MM.1S (cell line): ENCODE measurements at places on chromosomes 5 and 9.

DNA sequence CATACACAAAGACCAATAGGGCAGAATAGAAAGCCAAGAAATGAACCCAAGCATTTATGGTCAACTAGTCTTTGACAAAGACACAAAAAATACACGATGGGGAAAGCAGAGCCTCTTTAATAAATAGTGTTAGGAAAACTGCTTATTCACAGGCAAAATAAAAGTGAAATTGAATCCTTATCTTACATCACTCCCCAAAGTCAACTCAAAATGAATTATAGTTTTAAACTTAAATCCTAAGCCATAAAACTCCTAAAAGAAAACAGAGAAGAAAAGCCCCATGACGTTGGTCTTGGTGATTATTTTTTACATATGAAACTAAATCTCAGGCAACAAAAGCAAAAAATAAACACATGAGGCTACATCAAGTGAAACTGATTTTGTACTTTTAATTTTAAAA lies 46.8 kb downstream of the CHSY3 start:
- H3K4me1 ChIP-seq = no peaks in the 10 kb centered on the region
- DNase-seq = no peak
- no peaks in the 10 kb centered on the region for H3K27me3 ChIP-seq
- no peaks in the 10 kb centered on the region for H3K36me3 ChIP-seq
- 0 out of 2 replicates have a peak overlapping the region, but pooled peaks have one; percentile 3 for H3K27ac ChIP-seq

- no peaks in the 10 kb centered on the region for H3K36me3 ChIP-seq
- DNase-seq = peak; percentile 91
These were observed 4.0 kb downstream of the RNF183 start for GRCh38 chr9:113298924-113299770.

DNA sequence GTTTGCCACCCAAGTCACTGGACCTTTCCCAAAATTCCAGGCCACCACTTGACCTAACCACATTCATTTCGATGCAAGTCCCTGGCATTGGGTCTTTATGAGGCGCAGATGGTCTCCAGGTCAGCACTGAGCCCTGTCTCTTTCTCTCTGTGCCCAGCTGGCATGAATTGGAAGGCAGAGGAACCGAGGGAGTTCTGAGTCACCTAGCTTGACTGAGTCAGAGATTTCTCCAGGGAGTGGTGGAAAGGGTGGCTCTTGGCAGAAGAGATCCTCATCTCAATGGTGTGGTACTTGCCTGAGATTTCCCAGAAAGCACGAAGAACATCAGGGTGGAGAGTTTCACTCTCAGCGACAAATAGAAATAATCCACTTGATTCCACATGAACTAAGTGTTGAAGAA lies 43.8 kb downstream of the WDR36 start:
- H3K27me3 ChIP-seq = no peaks in the 10 kb centered on the region
- no peak overlapping the region for H3K4me3 ChIP-seq
- no peak overlapping the region for H3K27ac ChIP-seq
- DNase-seq = no peak
- H3K4me1 ChIP-seq = no peaks in the 10 kb centered on the region

- H3K4me3 ChIP-seq = no peak overlapping the region
- H3K27me3 ChIP-seq = peaks cover 10% of the 10 kb centered on the region
- DNase-seq = no peak
- peaks cover 8% of the 10 kb centered on the region for H3K4me1 ChIP-seq
These were observed 3.7 kb upstream of the EGR1 start for GRCh38 chr5:138461343-138462125.

DNA sequence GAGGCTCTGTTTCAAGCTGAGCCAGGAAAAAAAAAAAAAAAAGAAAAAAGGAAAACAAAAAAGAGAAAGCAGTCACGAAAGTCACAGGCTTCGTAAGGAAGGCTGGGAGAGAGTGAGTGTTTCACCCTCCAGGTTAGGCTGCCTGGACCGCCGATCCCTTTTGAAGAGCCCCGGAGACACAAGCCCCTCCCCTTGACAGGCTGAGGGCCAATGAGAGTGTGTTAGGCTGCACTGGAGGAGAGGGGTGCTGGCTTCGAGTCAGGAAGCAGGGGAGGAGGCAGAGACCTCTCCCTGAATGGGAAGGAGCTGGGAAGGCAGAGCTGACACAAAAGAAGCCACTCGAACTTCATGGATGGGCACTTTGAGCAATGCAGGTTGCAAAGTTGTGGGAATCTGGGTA lies at the start of gene NMUR2:
NMUR2 (minus strand) TSS at position 135 of the 400 bp plus-strand sequence. CDS start 166 bp downstream, outside the sequence.
- no peak within 1 kb of the TSS for H3K27ac ChIP-seq
- no peak for DNase-seq
- H3K36me3 ChIP-seq = no peaks in the 10 kb centered on the region
- H3K27me3 ChIP-seq = peaks cover 3% of the 10 kb centered on the region

DNA sequence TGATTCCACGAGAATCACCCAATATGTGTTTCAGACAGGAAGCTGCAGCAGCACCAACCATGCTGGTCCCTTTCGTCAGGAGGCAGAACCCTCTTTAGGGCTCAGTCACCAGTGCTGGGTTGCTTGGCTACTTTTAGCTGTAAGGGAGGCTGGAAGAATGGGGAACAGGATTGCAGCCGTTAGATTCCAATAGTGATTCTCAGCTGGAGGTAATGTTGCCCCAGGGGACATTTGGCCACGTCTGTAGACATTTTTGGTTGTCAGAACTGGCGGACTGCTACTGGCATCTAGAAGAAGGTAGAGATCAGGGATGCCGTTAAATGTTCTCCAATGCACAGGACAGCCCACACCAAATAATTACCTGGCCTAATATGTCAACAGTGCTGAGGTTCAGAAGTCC lies 81.8 kb downstream of the ANKRD33B start:
- H3K27me3 ChIP-seq = no peaks in the 10 kb centered on the region
- no peaks in the 10 kb centered on the region for H3K36me3 ChIP-seq
- no peak for DNase-seq
- H3K4me3 ChIP-seq = no peak overlapping the region
- no peak overlapping the region for H3K27ac ChIP-seq

GRCh38 chr5:140690376-140690932 lies 716 bp downstream of the HARS1 start:
- H3K4me1 ChIP-seq = peaks cover 10% of the 10 kb centered on the region; the same call in 1 of the 2 replicates
- H3K36me3 ChIP-seq = peaks cover 10% of the 10 kb centered on the region
- peak overlapping the region; percentile 63 for H3K27ac ChIP-seq

DNA sequence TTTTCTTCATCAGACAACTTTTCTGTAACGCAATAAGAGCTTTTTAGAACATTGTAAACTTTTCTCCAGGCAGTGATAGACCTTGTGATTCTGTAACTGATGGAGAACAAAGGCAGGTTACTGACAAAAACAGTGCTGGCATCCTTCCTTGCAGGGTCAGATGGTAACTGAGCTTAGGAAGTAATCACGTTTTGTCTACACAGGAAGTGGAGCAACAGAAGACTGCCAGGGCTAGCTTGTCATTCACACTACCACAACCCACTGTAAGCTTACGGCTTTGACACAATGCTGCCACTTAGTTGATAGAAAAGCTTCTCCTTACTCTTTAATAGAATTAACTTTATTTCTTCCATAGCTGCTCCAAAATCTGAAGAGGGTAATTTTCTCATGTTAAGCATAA lies 46.8 kb downstream of the FBN2 start:
- no peaks in the 10 kb centered on the region for H3K4me1 ChIP-seq
- no peaks in the 10 kb centered on the region for H3K27me3 ChIP-seq
- no peaks in the 10 kb centered on the region for H3K36me3 ChIP-seq
- no peak overlapping the region for H3K4me3 ChIP-seq
- H3K27ac ChIP-seq = no peak overlapping the region
- DNase-seq = no peak

DNA sequence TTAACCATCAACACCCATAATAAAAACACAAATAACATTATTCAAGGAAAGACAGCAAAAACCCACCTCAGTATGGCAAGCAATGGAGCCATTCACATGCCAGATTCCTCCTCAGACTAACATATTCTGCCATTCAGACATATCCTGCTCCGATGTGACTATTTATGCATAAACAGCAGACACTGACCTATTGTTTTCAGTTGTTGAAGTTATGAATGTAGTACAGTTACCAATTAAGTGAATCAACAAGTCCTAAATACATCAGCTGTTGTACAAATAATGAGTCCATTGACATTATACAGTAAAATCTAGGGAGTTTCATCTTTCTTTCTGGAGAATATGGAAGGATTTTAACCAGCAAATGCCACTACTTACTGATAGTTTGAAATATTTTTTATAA lies 131.7 kb downstream of the DENND1A start:
- no peaks in the 10 kb centered on the region for H3K36me3 ChIP-seq
- no peaks in the 10 kb centered on the region for H3K27me3 ChIP-seq
- H3K27ac ChIP-seq = no peak overlapping the region
- H3K4me1 ChIP-seq = no peaks in the 10 kb centered on the region
- DNase-seq = no peak
- no peak overlapping the region for H3K4me3 ChIP-seq

DNA sequence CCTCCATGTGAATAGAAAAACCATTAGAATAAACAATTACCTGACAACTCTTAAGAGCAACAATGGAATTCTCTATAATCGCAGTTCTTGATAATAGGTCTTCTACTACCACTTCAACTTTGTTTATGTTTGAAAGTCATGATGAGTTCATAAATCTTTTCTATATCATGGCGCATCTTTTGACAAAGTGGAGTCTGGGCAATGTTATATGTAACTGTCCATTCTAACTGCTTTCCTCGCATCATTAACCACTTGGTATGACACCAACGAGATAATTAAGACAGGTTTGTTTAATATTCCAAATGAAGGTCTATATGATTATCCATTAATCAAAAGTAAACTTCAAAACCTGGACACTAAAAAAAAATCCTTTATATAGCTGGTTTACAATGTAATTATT lies 272.0 kb downstream of the DENND1A start:
- DNase-seq = no peak
- no peaks in the 10 kb centered on the region for H3K36me3 ChIP-seq
- H3K4me3 ChIP-seq = no peak overlapping the region

- H3K4me1 ChIP-seq = no peaks in the 10 kb centered on the region
- no peak overlapping the region for H3K4me3 ChIP-seq
- H3K27me3 ChIP-seq = no peaks in the 10 kb centered on the region
- no peak for DNase-seq
- no peak overlapping the region for H3K27ac ChIP-seq
- H3K36me3 ChIP-seq = no peaks in the 10 kb centered on the region
These were observed 94.4 kb upstream of the FSTL4 start for GRCh38 chr5:133706506-133707430.

DNA sequence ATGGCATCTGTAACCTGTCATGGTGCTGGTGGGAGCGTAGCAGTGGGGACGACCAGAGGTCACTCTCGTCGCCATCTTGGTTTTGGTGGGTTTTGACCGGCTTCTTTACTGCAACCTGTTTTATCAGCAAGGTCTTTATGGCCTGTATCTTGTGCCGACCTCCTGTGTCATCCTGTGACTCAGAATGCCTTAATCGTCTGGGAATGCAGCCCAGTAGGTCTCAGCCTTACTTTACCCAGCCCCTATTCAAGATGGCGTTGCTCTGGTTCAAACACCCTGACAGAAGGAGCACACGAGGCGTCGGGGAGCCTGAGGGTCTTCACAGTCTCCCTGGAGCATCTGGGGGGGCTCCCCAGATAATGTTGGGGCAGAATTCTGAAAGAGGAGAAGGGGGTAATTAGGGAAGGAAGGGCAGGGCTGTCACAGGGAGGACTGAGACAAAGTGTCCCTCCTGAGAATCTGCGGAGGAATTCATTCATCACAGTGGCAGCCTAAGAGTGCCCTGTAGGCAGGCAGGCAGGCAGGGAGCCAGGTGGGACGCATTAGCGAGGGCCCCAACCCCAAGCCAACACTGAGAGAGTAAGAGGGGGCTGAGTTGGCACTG lies 21.3 kb upstream of the NCS1 start:
- peaks cover 70% of the 10 kb centered on the region for H3K27me3 ChIP-seq
- H3K4me1 ChIP-seq = no peaks in the 10 kb centered on the region
- H3K27ac ChIP-seq = no peak overlapping the region
- no peak for DNase-seq

- no peaks in the 10 kb centered on the region for H3K4me1 ChIP-seq
- H3K36me3 ChIP-seq = no peaks in the 10 kb centered on the region
- no peak overlapping the region for H3K4me3 ChIP-seq
- H3K27ac ChIP-seq = no peak overlapping the region
- H3K27me3 ChIP-seq = peaks cover 51% of the 10 kb centered on the region
These were observed 158.9 kb upstream of the PHYKPL start for GRCh38 chr5:178391480-178391879.

- no peak overlapping the region for H3K27ac ChIP-seq
- H3K27me3 ChIP-seq = peaks cover 99% of the 10 kb centered on the region
- no peaks in the 10 kb centered on the region for H3K4me1 ChIP-seq
- no peak for DNase-seq
- H3K36me3 ChIP-seq = no peaks in the 10 kb centered on the region
These were observed 16.9 kb downstream of the LMX1B start for GRCh38 chr9:126630458-126631237.

GRCh38 chr5:1129711-1130055 lies 17.8 kb upstream of the SLC12A7 start:
- peaks cover 25% of the 10 kb centered on the region for H3K4me1 ChIP-seq
- H3K4me3 ChIP-seq = peak overlapping the region; percentile 62; the same call in 1 of the 2 replicates
- H3K36me3 ChIP-seq = no peaks in the 10 kb centered on the region
- peaks cover 4% of the 10 kb centered on the region; the same call in 1 of the 2 replicates for H3K27me3 ChIP-seq
- DNase-seq = no peak

DNA sequence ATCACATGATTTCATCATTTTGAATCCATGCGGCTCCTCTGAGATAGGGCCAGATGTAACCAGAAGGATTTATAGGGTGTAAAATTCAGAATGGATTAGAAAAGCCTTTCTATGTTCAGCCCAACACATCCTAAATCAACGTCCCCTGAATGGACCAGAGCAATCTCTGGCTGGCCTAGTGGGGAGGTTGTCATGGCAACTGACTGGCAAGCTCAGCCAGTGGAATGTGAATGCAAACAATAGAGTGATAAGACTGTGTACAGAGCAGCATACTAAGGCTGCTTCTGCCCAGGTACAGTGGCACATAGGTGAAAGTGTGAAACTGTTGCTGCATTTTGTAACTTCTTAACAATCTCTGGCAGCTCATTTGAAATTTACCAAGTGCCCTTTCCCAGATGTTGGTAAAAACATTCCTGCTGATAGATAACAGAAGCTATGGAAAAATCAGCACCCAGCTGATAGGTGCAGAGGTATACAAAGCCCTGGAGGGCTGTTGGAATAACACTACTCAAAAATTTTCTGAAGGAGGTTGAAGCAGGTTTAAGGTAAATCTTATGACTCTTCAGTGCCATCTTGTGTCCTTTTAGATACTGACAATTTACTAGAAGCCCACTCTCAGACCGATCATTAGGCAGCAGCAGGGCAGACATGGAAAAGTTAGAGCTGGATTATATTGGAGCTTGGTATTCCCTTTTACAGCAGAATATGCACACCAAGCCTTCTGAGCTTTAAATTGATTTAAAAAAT lies 267.2 kb downstream of the RAB3C start:
- H3K27me3 ChIP-seq = no peaks in the 10 kb centered on the region
- H3K36me3 ChIP-seq = no peaks in the 10 kb centered on the region
- no peaks in the 10 kb centered on the region for H3K4me1 ChIP-seq
- DNase-seq = peak; percentile 39
- no peak overlapping the region for H3K4me3 ChIP-seq
- no peak overlapping the region for H3K27ac ChIP-seq

GRCh38 chr5:39780347-39780746 lies 355.6 kb upstream of the DAB2 start:
- H3K4me1 ChIP-seq = peaks cover 13% of the 10 kb centered on the region; the same call in 1 of the 2 replicates
- DNase-seq = no peak
- no peaks in the 10 kb centered on the region for H3K36me3 ChIP-seq
- H3K27me3 ChIP-seq = no peaks in the 10 kb centered on the region
- no peak overlapping the region for H3K4me3 ChIP-seq
- H3K27ac ChIP-seq = no peak overlapping the region
